ENCODE measurements at places on chromosomes 1 and 21.

DNA sequence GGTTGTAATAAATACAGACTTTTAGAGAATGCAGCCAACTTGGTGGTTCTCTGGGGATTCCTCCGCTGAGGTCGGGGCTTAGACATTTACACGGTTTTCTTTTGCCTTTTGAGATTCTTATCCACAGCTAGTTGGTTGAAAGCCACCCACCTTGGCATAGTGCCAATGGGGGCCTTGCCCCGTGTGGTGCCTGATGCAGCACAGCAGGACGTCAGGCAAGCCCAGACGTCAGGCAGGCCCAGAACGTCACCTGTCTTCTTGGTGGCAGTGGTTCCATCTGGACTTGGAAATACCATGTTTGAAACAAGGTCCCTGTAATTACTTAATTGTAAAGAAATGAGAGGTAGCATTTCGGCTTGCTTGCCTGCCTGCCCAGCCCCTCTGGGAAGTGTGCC lies 78.5 kb downstream of the GALNT2 start:
- no peak overlapping the region for H3K27ac ChIP-seq
- H3K36me3 ChIP-seq, result no peaks in the 10 kb centered on the region
- H3K27me3 ChIP-seq, result no peaks in the 10 kb centered on the region
- no peak overlapping the region for H3K4me3 ChIP-seq
- peaks cover 33% of the 10 kb centered on the region for H3K4me1 ChIP-seq
- DNase-seq, result no peak

DNA sequence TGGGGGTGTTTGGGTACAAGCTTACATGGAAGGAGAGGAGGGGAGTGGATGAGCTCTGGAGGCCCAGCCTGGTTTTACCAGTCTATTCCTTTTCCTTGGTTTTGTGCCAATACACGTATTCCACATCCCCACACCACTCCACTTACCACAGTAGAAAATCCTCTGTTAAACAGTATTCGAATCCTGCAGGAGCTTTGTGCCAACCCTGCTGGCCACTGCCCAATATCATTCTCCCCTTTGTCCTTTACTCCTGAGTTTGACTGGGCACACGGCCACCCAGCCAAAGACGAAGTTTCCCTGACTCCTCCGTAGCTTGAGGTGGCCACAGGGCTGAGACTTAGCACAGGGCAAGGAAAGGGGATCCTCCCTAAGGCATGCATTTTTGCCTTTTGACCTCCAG lies 61.6 kb downstream of the TMCO4 start:
- no peaks in the 10 kb centered on the region for H3K36me3 ChIP-seq
- no peak overlapping the region for H3K27ac ChIP-seq
- no peaks in the 10 kb centered on the region for H3K4me1 ChIP-seq

DNA sequence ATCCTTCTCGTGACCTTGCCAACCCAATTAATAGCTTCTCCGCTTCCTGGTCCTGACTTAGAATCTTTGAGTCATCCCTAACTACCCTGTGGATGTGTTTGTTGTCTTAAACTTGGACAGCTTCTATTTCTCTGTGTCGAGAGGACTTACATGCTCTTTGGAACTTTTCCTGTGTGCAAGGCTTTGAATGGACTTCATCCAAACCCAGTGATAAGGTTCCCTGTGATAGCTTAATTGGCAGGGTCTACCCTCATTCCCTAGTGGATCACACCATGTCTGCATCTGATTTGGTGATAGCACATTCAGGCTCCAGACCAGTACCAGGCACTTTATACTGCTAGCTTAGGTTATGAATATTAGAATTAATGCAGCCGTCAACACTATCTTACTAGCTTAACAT lies 378.2 kb upstream of the KAZN start:
- no peak overlapping the region for H3K27ac ChIP-seq
- no peaks in the 10 kb centered on the region for H3K4me1 ChIP-seq
- no peak for DNase-seq
- no peaks in the 10 kb centered on the region for H3K36me3 ChIP-seq
- no peak overlapping the region for H3K4me3 ChIP-seq

DNA sequence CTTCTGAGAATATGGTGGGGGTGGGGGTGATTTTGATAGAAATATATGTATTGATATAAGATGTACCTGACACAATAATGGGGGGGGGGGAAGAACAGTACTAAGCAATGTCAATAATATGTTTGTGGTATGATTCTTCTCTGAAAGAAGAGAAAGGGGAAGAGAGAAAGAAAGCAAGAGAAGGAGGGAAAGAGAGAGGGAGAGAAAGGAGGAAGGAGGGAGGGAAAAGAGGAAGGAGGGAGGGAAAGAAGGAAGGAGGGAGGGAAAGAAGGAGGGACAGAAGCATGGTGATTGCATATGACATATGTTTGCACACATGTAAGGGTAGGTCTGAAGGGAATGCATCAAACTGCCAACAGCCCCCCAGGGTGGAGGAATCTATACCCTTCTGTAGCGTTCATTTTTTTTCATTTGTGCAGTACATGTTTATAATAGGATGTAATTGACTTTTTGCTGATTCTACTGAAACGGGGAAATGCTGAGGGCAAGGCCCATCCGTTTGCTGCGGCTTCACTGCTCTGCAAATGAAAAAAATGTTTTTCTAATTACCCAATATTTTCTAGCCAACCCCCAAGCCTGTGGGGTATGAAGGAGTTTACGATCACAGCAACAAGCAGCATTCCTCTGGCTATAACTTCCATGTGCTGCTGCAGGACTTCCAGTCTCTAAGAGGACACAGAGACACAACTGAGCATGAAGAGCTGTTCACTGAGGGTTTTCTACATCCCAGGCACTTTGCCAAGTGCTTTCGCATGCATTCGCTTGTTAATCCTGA lies 119.3 kb upstream of the ZC3H12A start:
- no peak overlapping the region for H3K4me3 ChIP-seq
- no peaks in the 10 kb centered on the region for H3K4me1 ChIP-seq
- no peak for DNase-seq

DNA sequence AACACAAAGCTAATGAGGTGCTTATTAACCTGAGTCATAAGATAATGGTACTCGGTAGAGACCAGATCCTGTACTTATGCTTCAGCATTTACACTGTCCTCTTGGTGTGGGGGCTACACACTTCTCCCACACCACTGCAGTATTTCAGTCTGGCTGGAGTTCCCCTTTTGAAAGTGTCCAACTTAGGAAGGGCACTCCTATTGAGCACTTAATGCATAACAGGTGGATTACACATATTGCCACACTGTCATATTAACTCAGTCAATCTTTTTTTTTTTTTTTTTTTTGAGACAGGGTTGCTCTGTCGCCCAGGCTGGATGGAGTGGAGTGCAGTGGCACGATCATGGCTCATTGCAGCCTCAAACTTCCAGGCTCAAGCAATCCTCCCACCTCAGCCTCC lies 1.5 kb downstream of the GPATCH4 start:
- peaks cover 52% of the 10 kb centered on the region for H3K36me3 ChIP-seq
- DNase-seq, result no peak
- H3K27me3 ChIP-seq, result no peaks in the 10 kb centered on the region
- H3K4me1 ChIP-seq, result peaks cover 24% of the 10 kb centered on the region

- DNase-seq, result no peak
- H3K27me3 ChIP-seq, result peaks cover 33% of the 10 kb centered on the region
- no peaks in the 10 kb centered on the region for H3K4me1 ChIP-seq
- no peaks in the 10 kb centered on the region for H3K36me3 ChIP-seq
- no peak overlapping the region for H3K27ac ChIP-seq
Observed at GRCh38 chr1:147781056-147781471, 20.7 kb upstream of the GJA5 start.

DNA sequence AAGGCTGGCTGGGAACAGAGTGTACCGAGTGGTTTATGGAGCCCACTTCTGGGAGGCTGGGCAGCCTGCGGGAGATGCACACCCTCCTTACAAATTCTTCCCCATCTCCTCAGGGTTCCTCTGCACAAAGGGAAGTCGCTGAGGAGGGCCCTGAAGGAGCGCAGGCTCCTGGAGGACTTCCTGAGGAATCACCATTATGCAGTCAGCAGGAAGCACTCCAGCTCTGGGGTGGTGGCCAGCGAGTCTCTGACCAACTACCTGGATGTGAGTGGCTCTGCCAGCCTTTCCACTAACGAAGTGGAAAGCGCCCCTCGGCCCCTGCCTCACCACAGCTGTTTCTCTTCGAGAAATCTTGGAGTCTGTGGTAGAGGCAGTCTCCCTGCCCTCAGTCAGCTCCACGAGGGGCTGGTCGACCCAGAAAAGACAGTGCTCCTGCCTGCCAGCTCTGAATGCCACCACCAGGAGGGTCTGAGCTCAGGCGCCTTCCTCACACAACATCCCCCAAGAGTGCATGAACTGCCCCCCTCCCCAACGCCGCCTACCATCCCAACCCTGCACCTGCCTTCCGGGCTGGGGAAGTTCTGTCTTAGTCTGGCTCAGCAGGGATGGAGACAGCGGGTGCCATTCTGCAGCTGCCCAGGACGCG lies 31.8 kb downstream of the PROK1 start:
- H3K27me3 ChIP-seq, result peaks cover 21% of the 10 kb centered on the region
- H3K27ac ChIP-seq, result no peak overlapping the region
- no peaks in the 10 kb centered on the region for H3K36me3 ChIP-seq
- peaks cover 2% of the 10 kb centered on the region for H3K4me1 ChIP-seq
- no peak for DNase-seq
- H3K4me3 ChIP-seq, result no peak overlapping the region

DNA sequence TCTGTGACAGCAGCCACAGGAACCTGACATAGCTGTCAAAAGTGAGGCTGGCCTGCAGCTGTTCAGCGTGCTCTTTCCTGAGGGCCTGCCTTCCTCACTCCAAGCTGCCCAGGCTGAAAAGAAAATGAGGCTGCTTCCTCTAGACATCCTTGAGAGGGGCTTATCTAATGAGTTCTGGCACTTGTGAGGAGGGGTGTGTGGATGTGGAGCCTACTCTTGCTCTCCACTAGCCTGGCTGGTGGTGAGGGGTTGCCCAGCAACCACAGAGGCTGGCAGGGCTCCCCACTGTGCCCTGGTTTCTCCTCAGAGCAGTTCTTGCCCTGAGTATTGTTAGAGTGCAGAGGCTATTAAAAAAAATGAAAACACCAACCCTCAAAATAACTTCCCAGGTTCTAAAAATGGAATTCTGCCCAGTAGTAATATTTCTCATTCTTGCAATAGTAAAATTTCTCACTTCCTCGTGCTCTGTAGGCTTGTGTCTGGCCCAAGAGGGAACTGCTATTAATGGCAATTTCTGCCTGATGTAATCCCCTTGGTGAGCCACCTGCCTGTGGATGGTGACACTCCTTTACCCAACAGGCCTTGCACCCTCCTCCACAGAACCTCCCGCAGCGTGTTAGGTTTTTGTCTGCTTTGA lies 52.6 kb upstream of the EPS8L3 start:
- peaks cover 10% of the 10 kb centered on the region for H3K36me3 ChIP-seq
- no peaks in the 10 kb centered on the region for H3K27me3 ChIP-seq
- H3K27ac ChIP-seq, result peak overlapping the region; percentile 51
- H3K4me1 ChIP-seq, result peaks cover 36% of the 10 kb centered on the region
- no peak for DNase-seq

DNA sequence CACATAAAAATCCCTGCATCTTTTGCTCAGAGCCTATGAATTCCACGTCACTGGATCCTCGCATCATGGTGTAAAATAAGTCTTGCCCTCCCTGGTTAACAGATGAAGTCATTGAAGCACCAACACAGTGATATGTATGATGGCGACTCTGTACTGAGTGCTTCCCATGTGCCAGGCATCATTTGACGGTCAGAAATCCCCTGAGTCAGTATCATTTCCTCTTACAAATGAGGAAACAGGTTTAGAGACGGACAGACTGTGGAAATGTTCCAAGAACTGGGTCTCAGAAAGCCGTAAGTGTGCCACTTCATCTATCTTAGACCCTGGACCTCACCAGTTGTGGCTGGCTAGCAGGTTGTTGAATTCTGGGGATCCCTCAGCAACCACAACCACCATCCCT lies 5.1 kb upstream of the OLFML2B start:
- no peak overlapping the region for H3K27ac ChIP-seq
- peaks cover 53% of the 10 kb centered on the region for H3K27me3 ChIP-seq
- no peak for DNase-seq

GRCh38 chr1:239539812-239540211 lies 153.4 kb downstream of the CHRM3 start:
- no peaks in the 10 kb centered on the region for H3K4me1 ChIP-seq
- H3K27ac ChIP-seq, result no peak overlapping the region
- H3K36me3 ChIP-seq, result no peaks in the 10 kb centered on the region
- DNase-seq, result no peak

GRCh38 chr1:41361495-41362356 lies 492 bp downstream of the FOXO6 start:
- no peak for DNase-seq
- peak overlapping the region; percentile 32 for H3K4me3 ChIP-seq
- no peaks in the 10 kb centered on the region for H3K36me3 ChIP-seq
- no peak overlapping the region for H3K27ac ChIP-seq

DNA sequence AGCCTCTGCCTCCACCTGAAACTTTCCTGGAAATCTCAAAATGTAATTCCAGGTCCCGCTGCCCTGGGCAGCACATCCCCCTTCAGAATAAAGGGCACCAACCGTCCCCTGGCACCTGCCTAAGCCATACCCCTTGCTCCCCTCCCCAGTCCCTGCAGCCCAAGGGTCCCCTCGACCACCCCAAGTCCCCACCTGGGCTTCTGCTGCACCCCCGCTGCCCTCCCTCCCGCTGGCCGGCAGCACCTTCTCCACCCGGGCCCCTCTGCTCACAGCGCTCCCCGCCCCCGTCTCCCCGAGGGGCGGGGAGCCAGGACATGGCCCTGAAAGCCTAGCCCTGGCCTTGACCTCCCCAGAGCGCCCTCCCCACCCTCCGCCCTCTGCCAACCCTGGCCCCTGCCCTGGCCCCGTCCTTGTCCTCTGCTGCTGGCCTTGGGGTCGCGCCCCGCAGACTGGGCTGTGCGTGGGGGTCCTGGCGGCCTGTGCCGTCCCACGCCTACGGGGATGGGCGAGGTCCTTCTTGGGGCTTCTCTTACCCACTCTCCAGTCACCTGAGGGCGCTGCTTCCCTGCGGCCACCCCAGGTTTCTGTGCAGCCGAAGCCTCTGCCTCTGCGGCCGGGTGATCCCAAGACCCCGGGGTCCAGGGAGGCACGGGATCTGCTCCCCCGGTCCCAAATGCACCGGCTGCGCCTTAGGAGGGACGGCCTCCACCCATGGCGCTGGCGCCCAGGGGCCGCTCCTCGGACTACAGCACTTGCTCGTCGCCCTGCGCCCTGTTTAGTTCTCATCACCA lies 41.7 kb downstream of the WDR4 start:
- H3K4me3 ChIP-seq, result no peak overlapping the region
- H3K27ac ChIP-seq, result no peak overlapping the region
- peak; percentile 7 for DNase-seq
- H3K27me3 ChIP-seq, result no peaks in the 10 kb centered on the region

DNA sequence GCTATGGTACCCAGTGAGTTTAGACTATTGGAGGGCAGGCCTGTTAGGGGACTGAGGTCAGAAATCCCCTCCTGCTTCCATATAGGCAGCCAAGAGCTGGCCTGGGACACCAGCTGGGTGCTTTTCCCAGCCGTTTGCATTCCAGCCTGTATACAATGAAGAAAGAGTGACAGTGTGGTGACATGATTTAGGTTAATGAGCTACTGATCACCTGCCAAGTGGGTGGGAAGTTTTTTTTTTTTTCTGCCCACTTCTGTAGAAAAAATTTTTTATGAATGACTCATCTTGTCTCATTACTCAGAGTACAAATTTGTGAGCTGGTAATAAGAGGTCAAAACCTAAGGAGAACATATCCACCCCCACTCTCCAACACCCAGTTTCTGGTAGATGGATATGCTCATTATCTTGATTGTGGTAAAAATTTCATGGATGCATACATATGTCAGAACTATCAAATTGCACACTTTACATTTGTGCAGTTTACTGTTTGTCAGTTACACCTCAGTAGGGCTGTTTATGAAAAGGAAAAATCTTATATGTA lies 16.4 kb upstream of the CGN start:
- H3K27ac ChIP-seq, result no peak overlapping the region
- DNase-seq, result no peak

GRCh38 chr1:13781228-13781627 lies 81.2 kb downstream of the PRDM2 start:
- H3K4me1 ChIP-seq, result peaks cover 29% of the 10 kb centered on the region
- no peak overlapping the region for H3K4me3 ChIP-seq
- no peak for DNase-seq
- no peaks in the 10 kb centered on the region for H3K27me3 ChIP-seq
